ENCODE measurements at places on chromosomes 5 and 9. TPM values are rescaled to one million over a fixed set of nuclear protein-coding genes. Genes with fewer than 3 reads are reported as not detected.

PNPLA7 gene
- total RNA-seq = 4.1 TPM

DNAJC21 gene
- total RNA-seq = 45.4 TPM

PPP1R26 gene
- total RNA-seq = 19.5 TPM

FOXI1 gene
- total RNA-seq = not detected

AP3B1 gene
- total RNA-seq = 60.3 TPM

AQP3 gene
- total RNA-seq = 3.6 TPM

PCDHGB4 gene
- 12.6 TPM for total RNA-seq

PCDHA12 gene
- total RNA-seq = 23.6 TPM

ABCA2 gene
- total RNA-seq = 62.4 TPM

ORM2 gene
- not detected for total RNA-seq

MVB12B gene
- 13.1 TPM for total RNA-seq

RNF208 gene
- 4.4 TPM for total RNA-seq

ZBTB34 gene
- total RNA-seq = 14.5 TPM

CXXC5 gene
- total RNA-seq = 193 TPM

SNCB gene
- total RNA-seq = not detected

REEP2 gene
- 30.2 TPM for total RNA-seq

TSC1 gene
- total RNA-seq = 42.5 TPM

ARL10 gene
- 37.8 TPM for total RNA-seq

ZDHHC11B gene
- not detected for total RNA-seq

COL23A1 gene
- total RNA-seq = 0.15 TPM

LVRN gene
- 0.46 TPM for total RNA-seq

CDKN2A gene
- 21.2 TPM for total RNA-seq

TYRP1 gene
- 0.28 TPM for total RNA-seq

SPARC gene
- 24,474 TPM for total RNA-seq

SOHLH1 gene
- not detected for total RNA-seq

ZNF483 gene
- 2.4 TPM for total RNA-seq

MAML1 gene
- 29.9 TPM for total RNA-seq

CCL28 gene
- total RNA-seq = 0.10 TPM

ITGA1 gene
- total RNA-seq = 228 TPM

SARDH gene
- total RNA-seq = not detected

CCL19 gene
- not detected for total RNA-seq

CDH10 gene
- total RNA-seq = not detected

ADAMTS19 gene
- total RNA-seq = 0.08 TPM

DBH gene
- total RNA-seq = not detected

TEX48 gene
- total RNA-seq = not detected

All from chondrocyte (in vitro differentiated cells).